Osteocyte (in vitro differentiated cells): ENCODE measurements at places on chromosomes 5 and 9.
A peak's percentile ranks its signal among the peaks of the same experiment; 100 is the strongest.

GRCh38 chr9:27367921-27368315 is 71.0 kb upstream of the EQTN start:
- DNase-seq: no peak

DNA sequence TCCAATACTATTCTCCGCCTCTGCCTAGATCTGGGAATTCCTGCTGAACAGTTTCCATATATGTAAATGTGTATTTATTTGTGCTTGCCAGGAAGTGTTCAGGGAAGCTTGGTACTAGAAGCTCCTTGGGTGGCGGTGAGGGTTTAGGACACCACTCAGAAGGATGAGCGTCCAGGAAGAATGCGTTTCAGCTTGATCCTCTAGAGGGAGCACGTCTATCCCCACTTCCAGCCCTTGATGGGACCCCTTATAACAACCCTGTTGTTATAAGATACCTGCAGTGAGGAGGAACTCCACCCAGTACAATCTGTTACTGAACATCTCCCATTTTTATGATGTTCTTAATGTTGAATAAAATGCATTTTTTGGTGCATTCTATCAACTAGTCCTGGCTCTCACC is 88.9 kb downstream of the CYFIP2 start:
- no peak for DNase-seq

DNA sequence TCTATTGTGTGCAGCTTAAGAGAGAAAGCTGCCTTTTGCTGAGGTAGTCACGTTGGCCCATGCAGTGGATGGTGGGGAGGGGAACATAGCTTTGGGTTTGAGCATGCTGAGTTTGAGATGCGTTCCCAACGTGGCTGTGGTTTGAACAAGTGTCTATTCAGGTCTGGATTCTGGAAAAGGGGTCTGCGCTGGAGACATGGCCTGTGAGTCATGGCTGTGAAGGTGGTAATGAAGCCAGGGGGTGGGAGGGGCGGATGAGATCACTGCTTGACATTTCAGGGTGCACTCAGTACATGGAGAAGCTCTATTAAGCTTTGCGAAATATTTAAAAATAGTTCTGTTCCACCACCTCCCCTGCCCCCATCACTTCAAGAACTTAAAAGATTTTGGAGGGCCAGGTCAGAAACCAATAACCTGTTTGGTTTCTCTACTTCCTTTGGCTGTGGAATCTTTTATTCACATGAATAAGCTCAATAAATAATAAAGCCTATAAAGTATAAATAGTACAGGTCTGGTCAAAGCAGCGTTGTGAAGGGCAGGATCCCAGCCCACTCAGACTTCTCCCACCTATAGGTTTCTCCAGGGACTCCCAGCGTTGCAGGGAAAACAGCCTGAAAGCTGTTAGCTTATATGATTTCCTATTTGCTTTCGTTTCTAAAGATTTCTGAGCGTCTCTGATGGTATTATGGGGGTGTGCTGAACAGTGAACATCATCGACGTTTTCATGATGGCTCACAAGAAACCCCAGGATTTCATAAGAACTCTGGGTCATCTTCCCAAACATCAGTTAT is 189.9 kb downstream of the NSG2 start:
- peak; percentile 59 for DNase-seq

- no peak for DNase-seq
These were observed 38.8 kb upstream of the GLRX start for GRCh38 chr5:95861221-95861863.

GRCh38 chr5:73625944-73626811 is at the start of gene ARHGEF28:
Gene ARHGEF28 (plus strand): TSS chr5:73626196. CDS start chr5:73684852, 58,656 bp downstream.
- peak; percentile 92 for DNase-seq

GRCh38 chr5:153459051-153459743 is 31.3 kb upstream of the GRIA1 start:
- no peak for DNase-seq

GRCh38 chr5:143008809-143009521 is 238.8 kb downstream of the ARHGAP26 start:
- DNase-seq: no peak
